ENCODE measurements at places on chromosomes 12 and 14. TPM values are rescaled to one million over a fixed set of nuclear protein-coding genes. Genes with fewer than 3 reads are reported as not detected.

Gene EML5
- not detected for total RNA-seq

Gene SLC35E3
- total RNA-seq: 1.4 TPM

Gene C12orf50
- total RNA-seq: not detected

Gene TSPAN19
- total RNA-seq: 0.13 TPM

Gene KLRB1
- not detected for total RNA-seq
